ENCODE measurements at places on chromosomes 6 and 20.

GRCh38 chr6:158256746-158257424, 55.4 kb upstream of the TULP4 start:
- H3K27ac ChIP-seq, result no peak overlapping the region
- H3K4me1 ChIP-seq, result no peaks in the 10 kb centered on the region
- H3K27me3 ChIP-seq, result no peaks in the 10 kb centered on the region
- no peak overlapping the region for H3K4me3 ChIP-seq
- no peaks in the 10 kb centered on the region for H3K36me3 ChIP-seq
- DNase-seq, result no peak

- H3K4me3 ChIP-seq, result no peak overlapping the region
- no peaks in the 10 kb centered on the region for H3K36me3 ChIP-seq
- peak; percentile 70 for DNase-seq
- no peak overlapping the region for H3K27ac ChIP-seq
Observed at GRCh38 chr6:83867527-83868161, 8.2 kb downstream of the CYB5R4 start.

DNA sequence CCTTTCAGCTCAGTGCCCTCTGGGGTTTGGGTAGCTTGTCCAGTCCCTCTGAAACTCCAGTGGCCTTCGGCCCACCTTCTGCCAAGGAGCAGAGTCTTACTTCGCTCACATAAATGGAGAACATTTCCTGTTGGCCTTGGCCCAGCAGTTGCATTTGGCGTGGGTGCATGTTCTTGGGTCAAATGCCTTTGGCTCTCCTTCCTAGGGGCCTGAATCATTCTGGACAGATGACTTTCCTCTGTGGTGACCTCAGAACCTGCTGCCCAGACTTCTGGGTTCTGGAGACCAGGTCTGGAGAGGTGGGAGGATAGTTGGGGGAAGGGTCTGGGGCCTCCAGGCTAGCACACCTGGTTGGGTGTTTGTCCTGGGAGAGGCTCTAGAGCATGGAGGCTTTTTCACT, 29.3 kb downstream of the BCAS4 start:
- H3K4me3 ChIP-seq, result no peak overlapping the region
- H3K4me1 ChIP-seq, result peaks cover 7% of the 10 kb centered on the region
- H3K36me3 ChIP-seq, result no peaks in the 10 kb centered on the region
- no peaks in the 10 kb centered on the region for H3K27me3 ChIP-seq
- H3K27ac ChIP-seq, result no peak overlapping the region

DNA sequence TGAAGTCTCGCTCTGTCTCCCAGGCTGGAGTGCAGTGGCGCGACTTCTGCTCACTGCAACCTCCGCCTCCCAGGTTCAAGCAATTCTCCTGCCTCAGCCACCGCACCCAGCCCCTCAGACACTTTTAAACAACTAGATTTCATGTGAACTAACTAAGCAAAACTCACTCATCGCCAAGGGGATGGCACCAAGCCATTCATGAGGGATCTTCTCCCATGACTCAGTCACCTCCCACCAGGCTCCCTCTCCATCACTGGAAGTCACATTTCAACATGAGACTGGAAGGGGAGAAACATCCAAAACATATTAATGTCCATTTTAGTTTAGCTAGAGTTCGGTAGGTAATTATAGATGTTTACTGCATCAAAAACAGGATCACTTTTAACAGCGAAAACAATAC, 95.9 kb upstream of the PRL start:
- no peaks in the 10 kb centered on the region for H3K4me1 ChIP-seq
- H3K4me3 ChIP-seq, result no peak overlapping the region
- H3K36me3 ChIP-seq, result no peaks in the 10 kb centered on the region
- H3K27ac ChIP-seq, result no peak overlapping the region
- no peak for DNase-seq

GRCh38 chr6:145539831-145540230, 195.5 kb downstream of the EPM2A start:
- no peak for DNase-seq
- H3K4me3 ChIP-seq, result no peak overlapping the region
- no peaks in the 10 kb centered on the region for H3K4me1 ChIP-seq
- no peaks in the 10 kb centered on the region for H3K36me3 ChIP-seq
- H3K27me3 ChIP-seq, result no peaks in the 10 kb centered on the region

DNA sequence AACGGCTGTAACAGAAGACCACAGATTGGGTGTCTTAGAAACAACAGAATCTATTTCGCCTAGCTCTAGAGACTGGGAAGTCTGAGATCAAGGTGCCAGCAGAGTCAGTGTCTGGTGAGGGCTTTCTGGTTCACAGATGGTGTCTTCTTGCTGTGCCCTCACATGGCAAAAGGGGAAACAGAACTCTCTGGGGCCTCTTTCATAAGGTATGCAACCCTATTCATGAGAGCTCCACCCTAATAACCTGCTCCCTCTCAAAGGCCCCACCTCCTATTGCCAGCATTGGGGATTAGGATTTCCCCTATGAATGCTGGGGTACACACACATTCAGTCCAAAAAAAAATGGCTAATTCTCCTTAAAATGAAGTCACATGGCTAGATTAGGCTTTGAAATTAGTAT, 10.0 kb downstream of the TXNDC5 start:
- DNase-seq, result no peak
- H3K4me3 ChIP-seq, result no peak overlapping the region
- H3K4me1 ChIP-seq, result no peaks in the 10 kb centered on the region
- H3K27me3 ChIP-seq, result no peaks in the 10 kb centered on the region
- no peak overlapping the region for H3K27ac ChIP-seq

DNA sequence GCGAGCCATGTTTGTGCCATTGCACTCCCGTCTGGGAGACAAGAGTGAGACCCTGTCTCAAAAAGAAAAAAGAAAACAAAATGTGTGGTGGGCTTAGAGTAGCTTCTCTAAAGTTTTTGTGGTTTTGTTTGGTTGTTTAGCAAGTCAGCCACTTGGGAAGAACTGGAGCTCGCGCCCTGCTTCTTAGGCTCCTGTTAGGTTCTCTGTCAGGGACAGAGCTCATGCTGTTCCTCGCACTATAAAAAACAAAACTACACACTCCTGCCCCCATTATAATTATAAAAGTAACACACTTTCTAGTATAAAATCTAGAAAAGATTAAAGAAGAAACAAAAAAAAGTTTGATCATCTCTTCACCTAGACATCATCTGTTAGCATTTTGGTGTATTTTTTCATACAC, 33.0 kb downstream of the GMPR start:
- H3K4me1 ChIP-seq, result no peaks in the 10 kb centered on the region
- H3K27ac ChIP-seq, result no peak overlapping the region
- H3K4me3 ChIP-seq, result no peak overlapping the region
- no peak for DNase-seq

- H3K4me1 ChIP-seq, result no peaks in the 10 kb centered on the region
- no peaks in the 10 kb centered on the region for H3K27me3 ChIP-seq
- H3K27ac ChIP-seq, result no peak overlapping the region
Observed at GRCh38 chr6:18712595-18712994, 325.4 kb downstream of the RNF144B start.

DNA sequence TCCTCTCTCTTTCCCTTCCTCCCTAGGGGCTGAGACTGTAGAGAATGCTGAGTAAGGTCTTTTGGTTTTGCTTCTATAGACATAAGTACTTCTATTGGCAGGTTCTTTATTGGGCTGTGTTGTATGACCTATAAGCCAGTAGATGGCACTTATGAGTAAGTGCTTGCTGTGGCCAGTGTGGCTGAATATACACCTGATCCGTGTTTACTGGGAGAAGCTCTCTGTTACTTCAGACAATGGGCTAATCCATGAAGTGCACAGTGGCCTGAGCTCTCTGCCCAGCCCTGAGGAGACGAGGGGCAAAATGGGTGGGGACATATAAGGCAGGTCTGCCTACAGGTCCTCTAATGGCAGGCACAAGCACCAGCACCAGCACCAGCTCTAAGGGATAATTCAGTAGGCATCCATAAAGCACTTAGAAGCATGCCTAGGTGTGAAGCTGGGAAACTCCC, 610.3 kb downstream of the RNF144B start:
- no peaks in the 10 kb centered on the region for H3K36me3 ChIP-seq
- no peak for DNase-seq
- no peaks in the 10 kb centered on the region for H3K27me3 ChIP-seq
- no peak overlapping the region for H3K4me3 ChIP-seq
- H3K27ac ChIP-seq, result no peak overlapping the region
- H3K4me1 ChIP-seq, result no peaks in the 10 kb centered on the region

DNA sequence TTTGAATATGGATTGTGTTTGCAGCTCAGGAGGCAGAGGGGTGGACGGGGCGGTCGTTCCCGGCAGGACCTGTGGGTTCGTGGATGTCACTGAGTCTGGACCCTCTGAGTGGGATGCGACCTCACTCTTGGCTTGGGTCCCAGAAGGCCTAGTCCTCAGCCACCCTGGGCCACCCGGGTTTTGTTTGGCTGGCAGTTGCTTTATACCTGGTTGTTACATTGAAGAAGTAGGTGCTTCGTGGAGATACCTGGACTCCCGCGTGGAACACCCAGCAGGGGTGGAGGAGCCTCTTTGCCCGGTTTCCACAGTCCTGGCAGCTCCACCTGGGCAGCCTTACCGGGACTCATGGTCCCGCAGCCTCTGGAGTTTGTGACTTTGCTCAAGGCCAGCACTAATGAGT, 405.1 kb downstream of the TAF4 start:
- no peaks in the 10 kb centered on the region for H3K4me1 ChIP-seq
- H3K4me3 ChIP-seq, result no peak overlapping the region
- no peak overlapping the region for H3K27ac ChIP-seq
- no peaks in the 10 kb centered on the region for H3K27me3 ChIP-seq
- no peaks in the 10 kb centered on the region for H3K36me3 ChIP-seq

DNA sequence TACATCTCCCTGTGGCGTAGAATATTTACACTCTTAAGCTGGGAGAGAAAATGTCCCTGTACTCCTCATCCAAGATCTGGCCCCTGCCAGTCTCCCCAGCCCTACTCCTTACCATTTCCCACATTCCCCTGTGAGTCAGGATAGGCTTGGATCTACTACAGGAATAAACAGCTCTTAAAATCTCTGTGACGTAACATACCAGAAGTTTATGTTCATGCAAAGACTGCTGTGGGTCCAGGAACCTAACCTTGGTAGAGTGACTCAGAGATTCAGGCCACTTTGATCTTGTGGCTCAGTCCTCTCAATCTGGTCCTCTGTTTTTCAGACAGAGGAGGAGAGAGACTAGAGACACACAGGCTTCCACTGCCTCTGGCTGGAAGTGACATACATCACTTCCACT, 38.5 kb upstream of the GPR6 start:
- no peak for DNase-seq
- no peaks in the 10 kb centered on the region for H3K4me1 ChIP-seq
- H3K27ac ChIP-seq, result no peak overlapping the region
- no peaks in the 10 kb centered on the region for H3K27me3 ChIP-seq
- no peaks in the 10 kb centered on the region for H3K36me3 ChIP-seq

- no peak overlapping the region for H3K4me3 ChIP-seq
- DNase-seq, result no peak
- H3K27ac ChIP-seq, result peak overlapping the region; percentile 66
- no peaks in the 10 kb centered on the region for H3K4me1 ChIP-seq
- no peaks in the 10 kb centered on the region for H3K27me3 ChIP-seq
- H3K36me3 ChIP-seq, result no peaks in the 10 kb centered on the region
Observed at GRCh38 chr6:129672881-129673631, 36.9 kb downstream of the ARHGAP18 start.

DNA sequence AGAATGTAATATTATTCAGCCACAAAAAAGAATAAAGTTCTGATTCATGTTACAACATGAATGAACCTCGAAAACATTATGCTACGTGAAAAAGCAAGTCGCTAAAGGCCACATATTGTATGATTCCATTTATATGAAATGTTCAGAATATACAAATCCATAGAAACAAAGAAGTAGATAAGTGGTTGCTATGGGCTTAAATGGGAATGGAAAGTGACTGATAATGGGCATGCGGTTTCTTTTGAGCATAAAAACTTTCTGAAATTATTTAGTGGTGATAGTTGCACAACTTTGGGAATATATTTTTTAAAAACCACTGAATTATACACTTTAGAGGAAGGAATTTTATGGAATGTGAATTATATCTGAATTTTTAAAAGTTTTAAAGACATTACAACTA, 33.4 kb upstream of the TCP11 start:
- no peak for DNase-seq
- H3K4me3 ChIP-seq, result no peak overlapping the region
- no peaks in the 10 kb centered on the region for H3K36me3 ChIP-seq
- no peaks in the 10 kb centered on the region for H3K4me1 ChIP-seq
- H3K27ac ChIP-seq, result no peak overlapping the region

GRCh38 chr6:45001663-45002062, 326.5 kb upstream of the RUNX2 start:
- H3K4me3 ChIP-seq, result no peak overlapping the region
- H3K36me3 ChIP-seq, result no peaks in the 10 kb centered on the region
- DNase-seq, result no peak
- H3K27me3 ChIP-seq, result no peaks in the 10 kb centered on the region

DNA sequence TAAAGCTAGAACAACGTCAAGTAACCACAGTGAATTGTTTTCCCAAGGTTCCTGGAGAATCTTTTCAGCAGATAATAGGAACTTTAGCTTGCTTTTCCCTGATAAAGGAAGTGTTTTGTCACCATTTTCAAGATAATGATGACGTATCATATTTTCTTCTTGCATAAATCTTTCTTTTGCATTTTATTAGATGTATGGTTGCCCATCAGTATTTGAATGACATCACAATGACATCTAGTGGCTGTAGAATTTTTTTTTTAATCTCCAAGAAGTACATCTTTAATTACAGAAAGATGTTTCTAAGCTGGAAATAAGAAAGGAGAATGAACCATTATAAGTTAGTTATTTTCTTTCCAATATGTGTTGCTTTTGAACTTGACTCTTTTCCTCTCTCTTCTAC, 83.0 kb downstream of the CENPW start:
- no peaks in the 10 kb centered on the region for H3K4me1 ChIP-seq
- H3K27ac ChIP-seq, result no peak overlapping the region
- no peak overlapping the region for H3K4me3 ChIP-seq
- H3K36me3 ChIP-seq, result no peaks in the 10 kb centered on the region
- no peak for DNase-seq

- no peaks in the 10 kb centered on the region for H3K36me3 ChIP-seq
- H3K4me3 ChIP-seq, result peak overlapping the region; percentile 56
- peak; percentile 60 for DNase-seq
- H3K4me1 ChIP-seq, result peaks cover 36% of the 10 kb centered on the region
- H3K27me3 ChIP-seq, result no peaks in the 10 kb centered on the region
- H3K27ac ChIP-seq, result peak overlapping the region; percentile 55
Observed at GRCh38 chr20:23048283-23049200, 930 bp downstream of the THBD start.

DNA sequence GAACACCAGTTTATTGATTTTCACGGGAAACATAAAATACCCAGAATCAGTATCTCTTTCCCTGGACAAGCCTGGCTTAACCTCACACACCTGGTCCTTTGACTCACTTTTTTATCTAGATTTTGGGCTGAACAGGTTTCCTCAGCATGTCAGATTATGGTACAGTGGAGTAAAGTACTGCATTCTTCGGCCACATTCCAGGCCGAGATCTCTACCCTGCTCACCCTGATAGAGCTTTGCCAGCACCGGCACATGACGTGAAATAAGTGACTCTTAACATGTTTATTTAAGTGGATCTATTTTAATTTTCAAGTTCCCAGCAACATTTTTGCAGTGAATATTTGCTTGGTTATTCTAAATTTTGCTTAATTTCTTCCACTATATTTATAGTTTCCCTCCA, 79.0 kb upstream of the POPDC3 start:
- no peaks in the 10 kb centered on the region for H3K36me3 ChIP-seq
- H3K27ac ChIP-seq, result no peak overlapping the region
- no peak overlapping the region for H3K4me3 ChIP-seq
- no peaks in the 10 kb centered on the region for H3K27me3 ChIP-seq
- H3K4me1 ChIP-seq, result no peaks in the 10 kb centered on the region
- no peak for DNase-seq

All from Peyer's patch (tissue), 4 donors.